Large intestine (tissue), 12 donors: ENCODE measurements at places on chromosomes 16 and 17. TPM values are rescaled to one million over a fixed set of nuclear protein-coding genes. Genes with fewer than 3 reads are reported as not detected.

DNA sequence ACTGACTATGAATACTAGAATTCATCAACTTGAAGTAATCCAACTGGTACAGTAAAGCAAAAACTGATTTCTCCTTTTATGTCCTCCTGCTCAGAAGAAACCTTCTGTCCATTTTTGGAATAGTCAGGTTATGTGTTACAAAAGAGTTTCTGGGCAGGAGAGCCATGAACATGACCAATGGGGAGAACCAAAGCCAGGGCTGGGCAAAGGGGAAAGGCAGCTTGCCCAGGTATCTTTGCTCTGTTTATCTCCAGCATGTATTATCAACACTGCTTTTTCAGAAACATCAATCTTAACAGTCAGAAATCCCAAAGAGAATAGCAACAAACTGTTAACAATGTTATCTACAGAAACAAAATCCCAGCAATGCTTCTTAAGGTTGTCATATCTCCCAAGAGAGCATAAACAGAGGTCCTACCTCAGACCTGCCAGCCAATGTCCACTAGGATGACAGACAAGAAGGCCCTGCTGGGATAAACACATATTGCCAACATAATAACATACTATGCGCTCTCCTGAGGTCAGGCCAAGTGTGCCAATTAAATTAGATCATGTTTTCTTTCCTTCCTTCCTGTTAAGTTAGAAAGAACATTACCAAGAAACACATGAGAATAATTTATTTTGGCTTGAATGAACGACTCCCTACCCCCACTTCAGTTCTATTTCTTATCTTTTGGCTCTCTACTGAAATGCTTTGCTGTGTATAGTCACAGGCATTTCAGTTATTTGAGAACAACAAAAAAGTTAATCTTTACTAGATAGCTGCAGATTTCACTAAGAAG lies 28.0 kb downstream of the BLMH start:
- no peak for DNase-seq

- no peak for DNase-seq
Measured at GRCh38 chr17:69909389-69909788, 165.6 kb upstream of the KCNJ16 start.

GRCh38 chr16:27617665-27618064 lies 67.7 kb downstream of the KATNIP start:
- DNase-seq, result peak; percentile 17

DNA sequence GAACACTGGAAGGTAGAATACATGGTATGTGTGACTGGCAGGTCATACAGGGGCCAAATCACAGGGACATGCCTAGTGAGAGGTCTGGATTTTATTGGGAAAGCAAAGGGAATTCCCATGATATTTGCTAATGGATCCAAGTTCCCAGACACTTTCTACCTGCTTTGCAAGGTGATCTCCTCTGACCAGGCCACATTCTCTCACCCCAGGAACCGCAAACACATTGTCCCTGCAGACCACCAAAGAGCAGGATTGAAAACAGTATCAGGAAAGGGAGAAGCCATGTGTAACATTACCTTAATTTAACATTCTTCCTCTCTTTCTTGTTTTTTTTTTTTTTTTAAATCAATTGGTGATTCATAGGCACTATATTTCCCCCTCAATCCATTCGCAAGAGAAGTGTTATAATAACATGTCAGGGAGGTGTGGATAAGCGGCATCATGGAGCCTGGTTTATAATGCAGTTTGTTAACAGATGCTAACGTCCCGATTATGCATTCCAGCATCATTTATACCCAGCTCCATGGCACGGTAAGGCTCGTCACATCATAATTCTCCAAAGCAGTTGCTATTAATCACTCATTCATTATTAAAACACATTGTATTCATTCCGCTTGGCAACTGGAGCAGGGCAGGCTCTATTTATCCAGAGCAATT lies 155.1 kb upstream of the CCL2 start:
- DNase-seq, result no peak

- DNase-seq, result no peak
Measured at GRCh38 chr16:12539185-12539929, 264.3 kb downstream of the CPPED1 start.

GRCh38 chr17:82822281-82822680 lies 17.5 kb downstream of the ZNF750 start:
- DNase-seq, result no peak

GRCh38 chr17:7782240-7782639 lies 51.8 kb upstream of the KDM6B start:
- no peak for DNase-seq

GRCh38 chr17:48544349-48545021 lies 424 bp downstream of the HOXB2 start:
- DNase-seq, result peak; percentile 71

DNA sequence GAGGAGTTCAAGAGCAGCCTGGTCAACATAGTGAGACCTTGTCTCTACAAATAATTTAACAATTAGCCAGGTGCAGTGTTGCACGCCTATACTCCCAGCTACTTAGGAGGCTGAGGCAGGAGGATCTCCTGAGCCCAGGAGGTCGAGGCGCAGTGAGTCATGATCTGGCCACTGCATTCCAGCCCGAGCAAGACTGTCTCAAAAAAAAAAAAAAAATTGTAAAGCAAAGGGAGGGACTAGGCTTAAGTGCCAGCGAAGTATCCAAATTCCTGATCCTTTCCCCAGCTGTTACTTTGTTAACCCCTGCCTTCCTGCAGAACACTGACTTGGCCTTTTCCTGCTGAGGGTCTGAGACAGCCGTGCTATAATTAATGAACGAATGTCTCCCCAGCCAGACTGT lies 2.7 kb downstream of the GDPD3 start:
- DNase-seq, result no peak

DNA sequence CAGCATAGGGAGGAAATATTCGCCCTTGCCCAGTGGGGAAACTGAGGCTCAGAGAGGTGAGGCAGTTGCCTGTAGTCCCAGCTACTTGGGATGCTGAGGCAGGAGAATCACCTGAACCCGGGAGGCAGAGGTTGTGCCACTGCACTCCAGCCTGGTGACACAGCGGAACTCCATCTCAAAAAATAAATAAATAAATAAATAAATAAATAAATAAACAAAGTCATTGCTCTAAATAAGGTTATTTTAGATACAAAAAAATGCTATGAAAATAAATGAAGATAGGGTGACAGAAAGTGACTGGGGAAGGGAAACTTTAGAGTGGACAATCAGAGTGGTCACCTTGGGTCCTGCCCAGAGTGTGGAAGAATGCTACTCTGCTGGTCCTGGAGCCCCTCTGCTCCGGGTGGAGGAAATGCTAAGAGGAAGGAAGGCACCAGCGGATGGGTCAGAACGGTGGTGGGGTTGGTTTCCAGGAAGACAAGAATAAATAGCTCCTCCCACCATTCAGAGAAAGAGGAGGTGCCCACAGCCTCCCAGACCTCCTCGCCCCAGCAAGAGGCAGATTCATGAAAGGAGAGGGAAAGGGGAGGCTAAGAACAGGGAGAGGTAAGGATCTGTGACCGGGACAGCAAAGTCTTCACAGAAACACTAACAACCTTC lies 17.6 kb downstream of the TRPV3 start:
- no peak for DNase-seq

- no peak for DNase-seq
Measured at GRCh38 chr17:58005031-58005727, 1.9 kb downstream of the SRSF1 start.

DNA sequence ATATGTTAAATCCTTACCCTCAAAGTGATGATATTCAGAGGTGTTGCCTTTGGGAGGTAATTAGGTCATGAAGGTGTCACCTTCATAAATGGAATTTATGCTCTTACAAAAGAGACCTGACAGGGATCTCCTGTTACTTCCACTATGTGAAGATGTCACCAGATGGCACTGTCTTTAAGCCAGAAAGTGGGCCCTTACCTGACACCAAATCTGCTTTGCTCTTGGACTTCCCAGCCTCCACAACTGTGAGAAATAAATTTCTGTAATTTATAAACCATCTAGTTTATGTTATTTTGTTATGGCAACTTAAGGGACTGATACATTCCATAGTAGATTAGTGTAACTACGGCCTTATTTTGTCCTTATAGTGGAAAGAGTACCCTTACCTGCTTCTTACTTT lies 358.3 kb upstream of the SALL1 start:
- no peak for DNase-seq

ICAM2 gene
- 15.1 TPM for polyA plus RNA-seq

UMOD gene
- polyA plus RNA-seq, result not detected

KRT9 gene
- not detected for polyA plus RNA-seq

ANKRD40CL gene
- polyA plus RNA-seq, result 28.4 TPM

TPSG1 gene
- 25.4 TPM for polyA plus RNA-seq
